ENCODE measurements at places on chromosomes 2 and 18.

GRCh38 chr2:222598611-222599010 is 57.3 kb downstream of the FARSB start:
- DNase-seq: no peak

GRCh38 chr2:97994476-97994875 is 1.3 kb downstream of the TMEM131 start:
- no peak for DNase-seq

DNA sequence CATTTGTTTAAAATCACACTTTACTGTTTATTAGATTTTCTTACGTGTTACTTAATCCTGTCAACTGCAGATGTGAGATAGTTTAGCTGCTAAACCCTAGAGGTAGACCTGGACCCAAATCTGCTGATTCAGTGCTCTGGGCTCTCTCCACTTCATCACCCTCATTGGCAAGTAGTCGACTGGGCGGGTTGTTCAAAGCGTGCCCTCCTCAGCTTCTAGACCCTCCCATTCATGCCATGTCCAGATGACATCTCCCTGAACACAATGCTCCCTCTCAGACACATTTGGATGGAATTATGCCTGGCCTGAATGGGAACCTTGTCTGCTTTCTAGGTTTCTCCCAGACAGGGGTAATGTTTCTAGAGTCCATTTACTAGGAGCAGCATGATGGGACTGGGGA is 43.7 kb downstream of the RPIA start:
- no peak for DNase-seq

DNA sequence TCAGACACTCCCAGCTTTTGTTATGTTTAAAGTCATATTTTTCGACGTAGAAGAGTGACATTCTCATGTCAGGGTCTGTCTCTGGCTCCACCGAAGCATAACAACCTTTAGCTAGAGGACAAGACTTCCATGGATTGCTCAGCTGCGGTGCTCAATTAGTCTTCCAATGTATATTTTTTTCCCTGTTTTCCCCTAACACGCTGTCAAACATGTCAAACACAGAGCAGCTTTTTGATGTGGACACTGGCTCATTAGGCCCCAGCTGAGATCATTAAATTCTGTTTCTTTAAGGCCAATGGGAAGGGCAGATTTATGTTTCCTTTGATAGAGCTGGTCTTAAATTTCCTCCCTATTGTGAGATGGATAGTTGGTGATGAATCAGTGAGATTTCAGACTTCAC is 525.4 kb downstream of the PIK3C3 start:
- no peak for DNase-seq

GRCh38 chr2:203710226-203710625 is 3.8 kb downstream of the CD28 start:
- no peak for DNase-seq

DNA sequence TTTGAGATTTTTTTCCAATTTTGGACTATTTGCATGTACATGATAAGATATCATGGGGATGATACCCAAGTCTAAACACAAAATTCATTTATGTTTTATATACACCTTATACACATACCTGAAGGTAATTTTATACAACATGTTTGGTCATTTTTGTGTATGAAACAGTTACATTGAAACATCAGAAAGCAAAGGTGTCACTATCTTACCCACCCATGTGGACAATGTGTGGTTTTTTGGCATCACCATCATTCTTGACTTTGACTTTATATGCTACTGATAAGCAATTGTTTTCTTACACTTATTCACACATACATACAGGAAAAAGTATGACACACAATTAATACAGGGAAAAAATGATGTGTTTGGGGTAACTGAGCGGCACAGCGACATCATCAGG is 51.0 kb upstream of the ACVR1 start:
- DNase-seq: no peak

- no peak for DNase-seq
Observed at GRCh38 chr2:200369886-200370285, 63.4 kb downstream of the SPATS2L start.

GRCh38 chr18:8036551-8036950 is 469.4 kb downstream of the PTPRM start:
- DNase-seq: no peak

DNA sequence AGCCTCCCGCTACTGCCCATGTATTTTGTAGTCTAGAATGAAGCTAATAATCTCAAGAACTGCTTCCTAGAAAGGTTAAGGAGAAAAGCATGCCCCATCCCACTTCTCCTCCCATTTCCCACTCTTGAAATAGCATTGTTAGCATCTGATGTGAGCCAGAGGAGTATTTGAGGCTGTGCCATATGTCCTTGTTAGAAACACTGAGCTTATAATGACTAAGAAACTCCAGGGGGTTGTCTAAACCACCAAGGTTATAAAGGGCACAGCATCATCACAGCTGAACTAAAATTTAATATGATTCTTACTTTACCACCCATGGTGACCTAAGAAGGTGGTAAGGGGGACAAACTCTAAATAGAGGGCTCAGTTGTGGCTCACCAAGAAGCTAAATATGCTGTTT is 16.6 kb downstream of the TSPYL6 start:
- no peak for DNase-seq

DNA sequence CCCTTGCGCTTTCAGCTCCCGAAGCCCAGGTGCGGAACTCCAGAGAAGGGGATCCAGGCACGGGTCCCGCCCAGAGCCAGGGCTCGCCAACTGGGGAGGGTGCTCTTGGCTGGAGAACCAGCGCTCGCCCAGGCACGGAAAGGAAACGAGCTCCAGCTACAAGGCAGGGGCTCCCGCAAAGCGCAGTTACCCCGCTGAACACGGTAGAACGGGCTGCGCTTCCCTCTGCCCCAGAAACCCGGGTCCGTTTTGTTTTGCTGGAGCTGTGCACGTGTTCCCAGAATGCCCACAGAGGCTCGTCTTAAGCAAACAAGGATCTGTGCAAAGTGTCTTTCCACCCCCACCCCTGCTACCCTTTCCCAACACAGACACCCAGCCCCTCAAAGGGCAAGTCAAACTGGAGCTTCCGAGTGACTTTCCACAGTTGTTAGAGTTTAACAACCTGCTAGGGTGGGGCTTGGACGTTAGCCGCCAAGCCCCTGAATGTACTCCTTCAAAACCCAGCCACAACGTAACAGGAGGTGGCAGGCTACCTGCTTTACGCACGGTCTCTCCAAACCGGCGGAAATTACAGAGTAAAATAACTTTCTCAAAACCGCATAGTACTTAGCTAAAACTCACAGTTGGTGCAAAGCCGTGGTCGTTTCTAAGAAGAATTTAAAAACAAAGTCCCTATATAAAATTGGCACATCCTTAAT is 775 bp downstream of the RNF125 start:
- DNase-seq: no peak

- no peak for DNase-seq
Observed at GRCh38 chr2:18799397-18799796, 210.0 kb upstream of the NT5C1B start.

DNA sequence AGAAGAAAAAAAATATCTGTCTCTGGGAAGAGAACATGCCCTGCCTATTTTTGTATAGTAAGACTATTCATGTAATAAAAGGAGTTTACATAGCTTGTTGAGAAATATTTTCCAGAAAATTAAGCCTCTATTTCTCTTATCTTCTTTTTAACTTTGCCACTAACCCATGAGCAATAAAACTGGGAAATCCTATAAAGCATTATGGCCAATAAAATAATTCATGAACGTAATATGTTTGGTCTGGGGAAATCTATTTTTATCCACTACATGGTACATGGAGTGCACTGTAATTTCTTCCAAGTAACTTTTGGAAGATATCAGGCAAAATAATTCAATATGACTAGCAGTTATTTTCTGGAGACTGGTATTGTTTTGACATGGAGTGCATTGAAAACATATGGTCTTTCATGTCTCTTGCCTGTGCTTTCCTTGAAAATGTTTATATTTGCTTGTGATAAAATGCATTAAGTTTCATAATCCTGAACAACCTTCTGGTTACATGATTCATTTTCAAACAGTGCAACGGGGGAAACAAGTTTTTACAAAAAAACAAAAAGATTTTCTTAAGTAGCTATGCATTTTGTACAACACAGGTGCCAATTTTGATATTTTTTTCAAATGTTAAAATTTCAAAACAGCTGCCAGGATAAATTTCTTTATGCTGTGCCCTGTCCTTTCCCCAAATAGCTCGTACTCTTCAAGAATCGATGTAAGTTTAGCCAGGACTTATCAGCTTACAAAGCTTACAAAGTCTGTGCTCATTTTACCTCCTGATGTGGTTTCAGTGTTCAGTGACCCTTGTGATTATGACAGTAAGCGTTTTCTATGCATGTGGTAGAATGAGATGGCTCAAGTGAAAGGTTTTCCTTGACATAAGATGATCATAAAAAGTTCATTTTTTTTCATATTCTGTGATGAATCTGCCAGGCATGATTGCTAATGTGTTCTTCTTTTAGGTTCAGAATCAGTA is 194.5 kb downstream of the UBE2E3 start:
- no peak for DNase-seq

- no peak for DNase-seq
Observed at GRCh38 chr2:62219407-62220159, 23.7 kb downstream of the B3GNT2 start.

DNA sequence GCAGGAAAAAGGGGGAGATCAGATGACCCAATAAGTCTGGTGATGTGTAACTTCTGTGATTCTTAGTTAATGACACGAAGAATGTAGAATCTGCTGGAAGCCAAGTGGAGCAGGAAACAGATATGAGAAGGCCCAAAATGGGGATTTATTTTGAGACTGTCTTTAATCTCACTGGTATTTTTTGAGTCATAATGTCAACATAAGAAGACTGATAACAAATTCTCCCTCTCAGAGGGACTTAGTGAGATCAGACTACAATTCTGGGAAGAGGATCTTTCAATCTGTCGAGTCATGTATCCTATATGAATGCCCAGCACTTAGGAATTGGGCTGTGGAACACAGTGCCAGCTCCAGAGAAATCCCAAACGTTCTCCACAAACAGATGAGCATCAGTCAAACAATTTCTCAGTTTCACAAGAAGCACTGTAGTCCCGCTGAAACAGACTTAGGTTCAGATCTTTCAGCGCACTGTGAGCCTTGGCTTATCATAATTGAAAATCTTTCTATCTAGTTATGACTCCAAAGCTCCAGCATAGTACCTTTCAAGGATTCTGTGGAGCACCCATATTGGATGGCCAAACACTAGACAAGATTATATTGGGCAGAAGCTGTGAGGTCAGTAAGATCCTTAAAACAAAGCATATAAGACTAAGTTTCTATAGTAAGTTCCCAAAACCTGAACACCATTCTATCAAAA is 738.2 kb downstream of the LRP1B start:
- no peak for DNase-seq

GRCh38 chr2:126945118-126945517 is 46.4 kb downstream of the TEX51 start:
- DNase-seq: peak; percentile 22

DNA sequence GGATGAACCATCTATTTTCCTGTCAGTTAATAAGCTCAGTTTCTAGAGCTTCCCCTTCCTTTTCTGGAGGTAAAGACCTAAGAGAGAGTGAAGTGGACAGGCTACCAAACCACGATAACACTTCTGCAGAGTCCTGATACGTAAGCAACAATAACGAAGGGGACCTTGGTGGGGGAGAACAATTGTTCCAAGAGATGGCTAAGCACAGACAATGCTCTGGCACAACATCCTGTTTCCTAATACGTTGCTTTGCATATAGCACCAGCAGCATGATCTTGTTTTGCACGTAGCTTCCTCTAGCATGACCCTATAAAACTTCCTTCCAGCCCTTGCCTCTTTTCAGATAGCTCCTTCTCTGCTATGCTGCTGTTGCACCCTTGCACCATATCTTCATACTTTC is 247.3 kb downstream of the RAD51AP2 start:
- DNase-seq: peak; percentile 27

- peak; percentile 14 for DNase-seq
Observed at GRCh38 chr2:76415821-76416220, 705.1 kb upstream of the GCFC2 start.

DNA sequence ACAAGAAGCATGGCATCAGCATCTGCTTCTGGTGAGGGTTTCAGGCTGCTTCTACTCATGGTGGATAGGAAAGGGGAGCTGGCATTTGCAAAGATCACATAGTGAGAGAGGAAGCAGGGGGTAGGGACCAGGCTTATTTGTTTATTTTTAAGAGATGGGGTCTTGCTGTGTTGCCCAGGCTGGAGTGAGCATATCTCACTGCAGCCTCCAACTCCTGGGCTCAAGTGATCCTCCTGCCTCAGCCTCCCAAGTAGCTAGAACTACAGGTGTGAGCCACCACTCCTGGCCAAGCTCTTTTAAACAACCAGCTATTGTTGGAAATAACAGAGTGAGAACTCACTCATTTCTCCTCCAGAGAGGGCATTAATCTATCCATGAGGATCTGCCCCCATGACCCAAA is 269.4 kb upstream of the FBXO11 start:
- DNase-seq: no peak

- DNase-seq: no peak
Observed at GRCh38 chr18:61333746-61334490, 688 bp downstream of the CDH20 start.

DNA sequence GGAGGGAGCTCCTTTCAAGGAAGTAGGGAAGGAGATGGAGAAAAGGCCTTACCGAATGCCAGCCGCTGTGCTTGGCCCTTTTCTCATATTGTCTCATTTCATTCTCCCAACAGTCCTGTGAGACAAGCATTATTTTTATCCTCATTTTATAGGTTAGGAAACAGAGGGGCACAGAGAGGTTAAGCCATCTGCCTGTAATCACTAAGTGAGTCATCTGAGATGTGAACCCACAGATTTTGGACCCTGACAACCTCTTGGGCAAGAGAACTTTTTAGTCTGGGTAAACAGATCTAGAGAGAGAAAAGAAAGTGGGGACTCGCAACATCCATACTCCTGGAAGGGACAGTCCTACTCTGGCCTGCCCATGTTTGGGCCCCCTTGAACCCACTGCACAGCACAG is 91.7 kb upstream of the LCLAT1 start:
- no peak for DNase-seq

DNA sequence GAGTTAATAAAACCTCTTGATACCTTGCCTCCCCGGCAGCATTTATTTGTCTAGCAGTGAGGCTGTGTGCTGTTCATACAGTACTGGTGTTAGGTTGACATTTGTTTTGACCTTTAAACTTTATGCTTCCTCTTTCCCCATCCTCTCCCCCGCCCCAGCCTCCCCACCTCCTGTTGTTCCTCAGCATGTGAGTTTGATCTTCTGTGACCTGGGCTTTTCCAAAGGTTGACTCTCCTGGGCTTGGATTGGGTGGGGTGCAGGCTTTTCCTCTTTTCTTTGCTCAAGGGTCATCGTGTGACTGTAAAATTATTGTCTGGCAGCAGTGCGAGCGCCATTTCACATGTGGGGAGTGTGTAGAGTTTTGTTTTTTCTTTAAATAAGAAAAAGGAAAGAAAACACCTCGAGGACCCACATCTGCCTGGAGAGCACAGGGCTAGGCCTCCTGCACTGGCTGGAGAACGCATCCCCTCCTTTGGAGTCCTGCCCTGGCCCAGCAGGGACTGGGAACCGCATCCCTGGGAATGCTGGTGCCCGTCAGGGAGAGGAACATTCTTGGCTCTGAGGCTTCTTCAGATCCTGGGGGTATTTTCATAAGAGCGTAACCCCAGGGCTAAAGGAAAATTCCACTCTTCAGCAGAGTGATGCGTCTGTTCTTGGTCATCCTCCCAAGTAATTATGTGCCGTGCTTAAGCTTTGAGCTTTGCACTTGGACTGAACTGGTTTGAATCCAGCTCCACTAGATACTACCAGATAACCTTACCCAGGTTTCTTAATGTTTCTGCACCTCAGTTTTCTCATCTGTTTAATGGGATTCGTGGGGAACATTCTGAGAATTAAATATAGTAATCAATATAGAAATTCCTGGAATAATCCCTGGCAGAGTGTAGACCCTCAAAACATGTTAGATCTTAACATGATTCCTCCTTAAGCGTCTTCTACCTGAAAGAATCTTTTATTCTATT is 91.5 kb downstream of the SETBP1 start:
- DNase-seq: no peak

- no peak for DNase-seq
Observed at GRCh38 chr2:149399934-149400615, 69.7 kb downstream of the LYPD6 start.

Data from HL-60 (cell line).